ENCODE measurements at places on chromosomes 6 and 20.

GRCh38 chr20:58826271-58826670 is 24.4 kb downstream of the GNAS-AS1 start:
- no peaks in the 10 kb centered on the region for H3K27me3 ChIP-seq
- H3K4me3 ChIP-seq, result no peak overlapping the region
- no peak overlapping the region for H3K27ac ChIP-seq
- no peak for DNase-seq

- peaks cover 5% of the 10 kb centered on the region for H3K36me3 ChIP-seq
- DNase-seq, result peak; percentile 26
- no peaks in the 10 kb centered on the region for H3K27me3 ChIP-seq
- peak overlapping the region; percentile 1 for H3K27ac ChIP-seq
Measured at GRCh38 chr20:58690396-58691135, 2.0 kb upstream of the NPEPL1 start.

GRCh38 chr6:154390034-154390433 is 33.4 kb upstream of the IPCEF1 start:
- H3K36me3 ChIP-seq, result no peaks in the 10 kb centered on the region
- no peak overlapping the region for H3K27ac ChIP-seq
- H3K27me3 ChIP-seq, result no peaks in the 10 kb centered on the region

DNA sequence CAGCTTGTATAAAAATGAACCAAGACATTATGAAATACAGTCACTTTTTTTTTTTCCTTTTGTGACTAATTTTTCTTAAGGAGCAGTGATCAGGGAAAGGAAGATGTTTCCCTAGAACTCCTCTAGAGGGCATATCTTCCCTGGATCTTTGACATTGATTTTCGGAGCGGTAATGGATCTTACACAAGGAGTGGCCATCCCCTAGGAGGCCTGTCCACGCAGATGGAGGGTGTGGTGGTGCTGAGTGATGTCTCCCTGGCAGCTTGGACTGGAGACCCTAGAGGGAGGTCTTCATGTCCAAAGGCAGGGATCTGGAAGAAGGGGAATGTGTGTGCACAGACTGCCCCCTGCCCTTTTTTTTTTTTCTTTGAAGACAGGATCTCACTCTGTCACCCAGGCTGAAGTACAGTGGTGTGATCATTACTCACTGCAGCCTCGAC is 7.0 kb upstream of the KIFC1 start:
- H3K4me3 ChIP-seq, result no peak overlapping the region
- H3K36me3 ChIP-seq, result no peaks in the 10 kb centered on the region
- no peaks in the 10 kb centered on the region for H3K4me1 ChIP-seq

- H3K36me3 ChIP-seq, result no peaks in the 10 kb centered on the region
- no peak overlapping the region for H3K4me3 ChIP-seq
- no peak for DNase-seq
- no peaks in the 10 kb centered on the region for H3K27me3 ChIP-seq
- H3K4me1 ChIP-seq, result no peaks in the 10 kb centered on the region
Measured at GRCh38 chr6:169932491-169932890, 181.1 kb downstream of the ERMARD start.

GRCh38 chr20:50130995-50131394 is 18.0 kb upstream of the UBE2V1 start:
- H3K27ac ChIP-seq, result no peak overlapping the region
- DNase-seq, result no peak
- H3K36me3 ChIP-seq, result peaks cover 99% of the 10 kb centered on the region

- H3K27ac ChIP-seq, result no peak overlapping the region
- peaks cover 12% of the 10 kb centered on the region for H3K27me3 ChIP-seq
- H3K4me3 ChIP-seq, result no peak overlapping the region
- no peak for DNase-seq
- no peaks in the 10 kb centered on the region for H3K4me1 ChIP-seq
- H3K36me3 ChIP-seq, result no peaks in the 10 kb centered on the region
Measured at GRCh38 chr6:18609715-18610114, 222.6 kb downstream of the RNF144B start.

DNA sequence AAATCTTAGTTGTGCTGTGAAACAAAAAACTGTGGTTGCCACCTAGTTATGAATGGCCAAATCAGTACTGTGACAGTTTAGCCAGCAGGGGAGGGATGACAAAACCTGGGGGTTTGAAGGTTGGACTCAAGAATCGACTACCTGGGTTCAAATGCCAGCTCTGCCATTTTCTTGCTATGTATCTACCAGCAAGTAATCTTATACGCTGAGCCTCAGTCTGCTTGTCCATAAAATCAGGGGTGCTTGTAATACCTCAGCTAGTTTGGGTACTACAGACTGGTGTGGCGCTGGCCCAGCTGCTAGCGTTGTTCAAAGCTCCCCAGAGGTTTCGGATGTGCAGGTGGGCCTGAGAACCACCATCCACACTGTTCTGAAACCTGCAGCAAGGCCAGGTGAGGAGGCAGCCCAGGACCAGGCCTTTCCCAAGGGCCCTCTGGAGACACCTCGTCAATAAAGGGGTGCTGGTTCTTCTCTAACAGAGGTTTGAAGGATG is 40.4 kb downstream of the TRAM2 start:
- peaks cover 55% of the 10 kb centered on the region for H3K4me1 ChIP-seq
- no peak overlapping the region for H3K4me3 ChIP-seq
- H3K27ac ChIP-seq, result peak overlapping the region; percentile 89
- no peak for DNase-seq

- no peak overlapping the region for H3K4me3 ChIP-seq
- no peak overlapping the region for H3K27ac ChIP-seq
- DNase-seq, result no peak
- H3K27me3 ChIP-seq, result no peaks in the 10 kb centered on the region
- no peaks in the 10 kb centered on the region for H3K36me3 ChIP-seq
Measured at GRCh38 chr20:38392356-38392755, 42.8 kb downstream of the SNHG17 start.

DNA sequence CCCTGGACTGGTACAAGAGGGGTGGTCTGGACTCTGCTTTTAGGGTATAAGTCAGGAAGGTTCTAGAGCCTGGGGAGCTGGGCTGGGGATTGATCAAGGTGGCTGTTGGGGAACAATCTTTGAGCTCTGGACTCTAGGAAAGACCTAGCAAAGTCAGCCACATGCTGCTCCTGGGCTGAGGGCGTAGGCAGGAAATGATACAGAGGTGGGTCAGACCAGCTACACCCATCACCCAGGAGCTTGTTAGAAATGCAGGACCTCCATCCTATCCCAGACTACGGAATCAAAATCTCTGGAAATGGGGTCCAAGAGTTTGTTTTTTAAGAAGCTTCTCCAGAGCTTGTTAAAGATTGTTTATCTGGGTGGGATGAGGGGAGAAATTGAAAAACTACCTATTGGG is 9.4 kb downstream of the ADTRP start:
- no peak overlapping the region for H3K4me3 ChIP-seq
- no peaks in the 10 kb centered on the region for H3K27me3 ChIP-seq
- no peaks in the 10 kb centered on the region for H3K36me3 ChIP-seq
- peaks cover 66% of the 10 kb centered on the region for H3K4me1 ChIP-seq

DNA sequence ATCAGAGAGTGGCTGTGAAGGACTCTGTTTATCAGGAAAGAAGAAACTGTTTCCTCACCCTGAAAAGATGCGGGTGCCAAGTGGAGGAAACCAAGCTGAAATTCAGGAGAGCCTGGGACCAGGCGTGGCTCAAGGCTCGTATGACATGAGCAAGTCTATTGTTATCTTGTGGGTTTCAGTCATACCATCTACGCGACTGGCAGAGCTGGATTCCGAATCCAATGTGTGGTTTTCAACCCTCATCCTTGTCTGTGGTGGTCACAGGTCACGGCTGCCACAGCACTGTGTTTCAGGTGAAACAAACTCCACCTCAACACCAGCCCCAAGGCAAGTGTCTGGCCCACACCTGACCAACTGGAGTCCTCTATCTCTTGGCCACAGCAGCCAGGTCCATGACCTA is 9.1 kb downstream of the MC3R start:
- peaks cover 21% of the 10 kb centered on the region for H3K4me1 ChIP-seq
- H3K36me3 ChIP-seq, result no peaks in the 10 kb centered on the region
- H3K4me3 ChIP-seq, result no peak overlapping the region
- H3K27me3 ChIP-seq, result no peaks in the 10 kb centered on the region
- no peak overlapping the region for H3K27ac ChIP-seq

GRCh38 chr6:170405311-170405975 is 98.9 kb downstream of the FAM120B start:
- H3K27me3 ChIP-seq, result no peaks in the 10 kb centered on the region
- H3K4me3 ChIP-seq, result no peak overlapping the region
- peaks cover 20% of the 10 kb centered on the region for H3K36me3 ChIP-seq

DNA sequence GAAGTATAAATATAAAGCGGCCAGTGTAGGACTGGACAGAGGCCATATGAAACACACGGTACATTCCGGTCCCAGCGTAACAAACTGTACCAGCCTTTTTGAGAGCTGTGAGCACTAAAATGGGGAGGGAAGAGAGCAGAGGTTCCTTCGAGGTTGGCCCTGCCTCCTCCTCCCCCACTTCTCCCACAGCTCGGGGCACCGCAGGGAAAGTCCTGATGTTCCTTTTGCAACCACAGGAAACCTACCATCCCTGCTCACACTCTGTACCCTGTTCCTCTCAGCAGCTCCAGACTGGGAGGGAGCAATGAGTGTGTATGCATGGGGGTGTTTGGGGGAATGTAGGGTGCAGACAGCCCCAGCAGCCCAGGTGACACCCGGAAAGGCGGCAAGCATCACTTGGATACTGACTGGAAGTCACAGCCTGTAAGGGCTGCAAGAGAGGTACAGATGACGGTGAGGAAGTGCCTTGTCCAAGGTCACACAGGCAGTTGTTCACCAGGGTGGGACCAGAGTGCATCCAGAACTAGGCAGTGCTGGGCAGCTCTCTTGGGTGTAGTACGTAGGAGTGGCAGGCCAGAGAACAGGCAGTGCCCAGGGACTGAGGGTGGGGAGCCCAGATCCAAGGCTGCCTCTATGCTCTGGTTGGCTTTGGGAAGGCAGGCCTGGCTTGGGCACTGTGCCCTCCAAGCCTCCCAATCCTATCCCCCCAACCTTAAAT is 11.0 kb upstream of the ARMC12 start:
- H3K4me3 ChIP-seq, result no peak overlapping the region
- no peaks in the 10 kb centered on the region for H3K27me3 ChIP-seq
- no peaks in the 10 kb centered on the region for H3K36me3 ChIP-seq
- peaks cover 52% of the 10 kb centered on the region for H3K4me1 ChIP-seq

DNA sequence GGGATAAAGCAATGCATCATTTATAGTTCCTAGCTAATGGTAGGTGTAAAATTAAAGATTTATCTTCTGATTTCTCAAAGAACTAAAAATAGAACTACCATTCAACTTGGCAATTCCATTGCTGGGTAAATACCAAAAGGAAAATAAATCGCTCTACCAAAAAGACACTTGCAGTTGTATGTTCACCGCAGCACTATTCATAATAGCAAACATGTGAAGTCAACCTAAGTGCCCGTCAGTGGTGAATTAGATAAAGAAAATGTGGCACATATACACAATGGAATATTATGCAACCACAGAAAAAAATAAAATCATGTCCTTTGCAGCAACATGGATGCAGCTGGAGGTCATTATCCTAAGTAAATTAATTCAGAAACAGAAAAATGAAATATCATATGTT is 279.8 kb upstream of the PRND start:
- H3K27me3 ChIP-seq, result no peaks in the 10 kb centered on the region
- no peak overlapping the region for H3K4me3 ChIP-seq
- DNase-seq, result no peak
- peak overlapping the region; percentile 92 for H3K27ac ChIP-seq
- peaks cover 27% of the 10 kb centered on the region for H3K4me1 ChIP-seq

DNA sequence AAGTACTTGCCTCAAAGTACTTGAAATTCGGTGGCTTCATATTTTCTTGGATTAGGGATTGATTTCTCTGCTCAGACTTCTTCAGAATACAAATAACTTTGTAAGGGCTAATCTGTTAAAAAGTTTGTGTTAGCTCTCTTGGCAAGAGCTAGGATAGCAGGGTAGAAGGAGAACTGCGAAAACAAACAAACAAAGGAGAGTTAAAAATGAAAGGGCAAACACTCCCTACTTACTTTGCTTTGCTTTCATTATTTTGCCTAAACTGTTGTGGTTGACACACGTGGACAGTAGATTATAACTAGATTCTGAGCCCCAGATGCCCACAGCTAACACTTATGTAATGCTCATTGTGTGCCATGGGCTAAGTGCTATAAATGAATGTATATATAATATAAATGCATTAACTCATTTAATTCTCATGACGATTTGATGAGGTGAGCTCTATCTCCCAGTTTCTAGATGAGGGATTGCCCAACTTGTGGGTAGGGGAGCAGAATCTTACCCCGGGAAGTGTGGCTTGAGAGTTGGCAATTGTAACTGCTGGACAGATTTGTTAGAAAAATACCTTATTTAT is 48.7 kb downstream of the EYA4 start:
- no peaks in the 10 kb centered on the region for H3K27me3 ChIP-seq
- H3K27ac ChIP-seq, result no peak overlapping the region

DNA sequence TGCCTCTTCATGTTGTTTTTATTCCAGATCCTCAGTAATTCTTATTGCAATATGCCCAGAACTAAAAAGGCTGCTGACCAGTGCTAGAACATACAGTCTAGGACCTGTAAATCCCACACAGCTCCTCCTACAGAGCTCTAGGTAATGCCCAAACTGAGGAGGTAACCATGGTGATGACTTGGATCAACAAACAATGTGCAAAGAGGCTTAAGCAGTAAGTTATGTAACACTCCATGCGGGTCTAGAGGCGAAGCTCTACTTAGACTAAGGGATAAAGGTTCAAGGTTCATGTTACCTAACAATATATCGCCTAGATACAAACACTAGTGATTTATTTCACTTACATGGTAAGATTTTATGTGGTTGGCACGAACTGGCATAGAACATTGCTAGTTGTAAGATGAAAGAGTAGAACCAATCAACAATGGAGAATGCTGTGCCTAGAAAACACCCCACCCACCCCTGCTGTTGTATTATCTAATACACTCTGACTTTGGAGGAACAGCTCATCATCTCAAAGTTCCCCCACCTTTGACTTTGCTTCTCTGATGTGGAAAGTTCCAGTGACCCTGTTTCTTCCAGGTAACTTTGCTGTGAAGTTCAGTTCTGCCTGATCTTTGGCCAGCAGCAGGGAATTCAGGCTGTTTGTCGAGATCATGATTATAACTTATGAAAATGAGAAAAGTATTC is 242.4 kb downstream of the ALDH8A1 start:
- DNase-seq, result no peak
- H3K27me3 ChIP-seq, result no peaks in the 10 kb centered on the region
- no peak overlapping the region for H3K27ac ChIP-seq
- no peaks in the 10 kb centered on the region for H3K4me1 ChIP-seq
- no peaks in the 10 kb centered on the region for H3K36me3 ChIP-seq

DNA sequence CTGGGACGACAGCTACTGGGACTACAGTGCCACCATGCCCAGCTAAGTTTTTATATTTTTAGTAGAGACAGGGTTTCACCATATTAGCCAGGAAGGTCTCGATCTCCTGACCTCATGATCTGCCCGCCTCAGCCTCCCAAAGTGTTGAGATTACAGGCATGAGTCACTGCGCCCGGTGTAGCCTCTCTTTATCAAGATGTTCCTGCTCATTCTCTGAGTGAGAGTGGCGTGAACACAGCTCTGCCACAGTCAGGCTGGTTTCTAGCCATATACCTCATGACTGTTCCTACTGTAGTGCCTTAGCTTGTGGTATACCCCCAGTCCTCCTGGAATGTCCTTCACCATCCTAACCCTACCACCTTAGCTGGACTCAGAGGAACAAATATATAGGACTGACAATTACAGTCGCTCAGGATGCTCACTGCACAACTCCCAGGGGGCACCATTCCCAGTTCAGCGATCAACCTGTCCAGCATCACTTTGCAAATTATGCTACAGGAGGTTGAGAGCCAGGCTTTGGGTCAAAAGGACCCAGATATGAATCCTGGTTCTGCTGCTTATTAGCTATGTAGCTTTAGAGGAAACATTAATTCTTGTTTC is 86.3 kb downstream of the CHMP4B start:
- no peaks in the 10 kb centered on the region for H3K4me1 ChIP-seq
- H3K36me3 ChIP-seq, result no peaks in the 10 kb centered on the region
- peaks cover 8% of the 10 kb centered on the region for H3K27me3 ChIP-seq
- no peak overlapping the region for H3K27ac ChIP-seq

GRCh38 chr6:42137194-42137753 is 5.1 kb downstream of the C6orf132 start:
- no peaks in the 10 kb centered on the region for H3K27me3 ChIP-seq
- no peak overlapping the region for H3K4me3 ChIP-seq
- peaks cover 42% of the 10 kb centered on the region for H3K4me1 ChIP-seq
- peak overlapping the region; percentile 87 for H3K27ac ChIP-seq
